ENCODE measurements at places on chromosomes 7 and 10.

GRCh38 chr7:50466815-50467585, 16.9 kb upstream of the FIGNL1 start:
- no peak for DNase-seq

DNA sequence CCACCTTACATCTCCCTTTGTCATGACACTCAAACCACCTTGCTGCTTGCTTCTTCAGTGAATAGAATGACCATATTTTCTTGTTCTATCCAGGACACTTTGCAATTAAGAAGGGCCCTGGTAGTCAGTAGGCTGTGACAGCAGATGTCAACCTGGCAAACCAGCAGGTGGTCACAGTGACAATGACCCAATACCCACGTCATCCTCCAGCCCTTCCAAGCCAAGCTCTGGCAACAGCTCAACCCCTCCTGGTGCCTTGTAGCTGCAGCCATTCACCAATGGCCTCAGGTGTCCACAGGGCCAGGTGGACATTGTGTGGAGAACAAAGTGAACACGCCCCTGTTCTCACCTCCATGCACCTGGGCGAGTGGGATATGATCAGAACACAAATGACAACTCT, 87.6 kb upstream of the MACROH2A2 start:
- DNase-seq = no peak

DNA sequence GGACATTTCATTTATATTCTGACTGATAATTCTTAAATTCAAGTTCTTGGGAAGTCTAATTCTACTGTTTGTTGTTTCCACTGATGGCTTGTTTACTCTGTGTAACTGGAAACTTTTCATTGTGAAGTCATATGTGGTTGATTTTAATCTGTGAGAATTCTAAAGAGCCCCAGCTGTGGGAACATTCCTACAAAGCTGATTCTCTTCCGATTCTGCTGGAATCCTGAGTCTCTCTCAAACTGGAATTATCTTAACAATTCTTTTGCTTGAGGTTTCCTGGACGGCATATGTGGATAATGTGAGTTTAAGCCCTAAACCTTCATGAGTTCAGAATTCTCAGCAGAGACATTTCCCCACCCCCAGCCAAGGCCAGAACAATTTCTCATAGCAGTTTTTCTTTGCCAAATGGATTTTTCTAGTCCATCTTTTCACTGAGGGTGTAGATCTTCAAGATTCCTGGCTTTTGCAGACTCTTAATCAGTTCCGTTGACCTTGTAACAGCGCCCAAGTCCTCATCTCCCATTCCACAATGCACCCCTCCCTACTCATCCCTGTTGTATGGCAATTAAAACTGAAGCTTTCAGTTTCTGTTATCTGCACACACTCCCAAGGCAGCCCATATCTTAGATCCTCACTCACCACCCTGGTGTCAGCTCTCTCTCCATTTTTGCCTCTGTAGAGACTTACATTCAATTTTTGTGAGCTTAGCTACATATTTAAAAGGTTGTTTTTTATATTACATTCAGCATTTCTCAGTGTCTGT, 37.6 kb downstream of the GRM8 start:
- no peak for DNase-seq

DNA sequence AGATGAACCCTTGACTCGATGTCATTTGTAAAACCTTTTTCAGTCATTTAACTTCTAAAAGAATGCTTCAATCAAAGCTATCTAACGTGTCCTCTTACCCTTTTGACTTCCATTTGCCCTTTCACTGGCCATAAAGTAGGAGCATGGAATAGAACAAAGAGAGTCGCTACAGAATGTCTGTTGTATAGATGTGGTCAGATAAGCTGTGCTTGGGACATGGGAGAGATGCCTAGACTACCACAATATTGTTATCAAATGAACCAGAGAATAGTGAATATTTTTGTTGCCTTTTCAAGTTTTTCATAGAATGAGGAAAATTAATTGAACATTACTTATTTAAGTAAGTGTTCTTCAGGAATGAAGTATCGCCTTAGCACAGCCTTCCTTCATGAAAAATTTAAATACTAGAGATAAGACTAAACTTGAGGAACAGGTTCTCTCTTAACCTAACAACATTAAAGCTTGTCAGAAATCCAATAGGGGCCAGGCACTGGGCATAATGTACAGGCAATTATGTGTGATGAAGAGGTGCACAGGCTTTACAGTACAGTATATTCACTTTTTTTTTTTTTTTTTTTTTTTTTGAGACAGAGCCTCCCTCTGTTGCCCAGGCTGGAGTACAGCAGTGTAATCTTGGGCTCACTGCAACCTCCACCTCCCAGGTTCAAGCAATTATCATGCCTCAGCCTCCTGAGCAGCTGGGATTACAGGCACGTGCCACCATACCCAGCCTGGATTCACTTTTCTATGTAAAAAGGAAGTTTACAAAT, 7.5 kb upstream of the KMT2E start:
- no peak for DNase-seq

GRCh38 chr7:55557666-55558188, 14.6 kb downstream of the VOPP1 start:
- DNase-seq = no peak

DNA sequence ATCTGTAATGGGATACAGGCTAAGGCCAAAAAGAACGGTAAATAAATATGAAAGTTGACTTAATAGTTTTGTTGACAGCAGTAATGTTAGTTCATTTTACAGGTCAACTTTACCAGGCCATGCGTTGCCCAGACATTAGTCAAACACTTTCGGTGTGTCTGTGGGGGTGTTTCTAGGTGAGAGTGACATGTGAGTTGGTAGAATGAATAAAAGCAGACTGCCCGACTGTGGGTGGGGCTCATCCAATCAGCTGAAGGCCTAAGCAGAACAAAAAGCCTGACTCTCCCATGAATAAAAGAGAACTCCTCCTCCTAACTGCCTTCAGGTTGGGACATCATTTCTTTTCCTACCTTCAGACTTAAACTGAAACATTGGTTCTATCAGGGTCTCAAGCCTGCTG, 132.3 kb downstream of the MTPAP start:
- no peak for DNase-seq

GRCh38 chr10:107159871-107160270, 4.6 kb downstream of the SORCS1 start:
- no peak for DNase-seq

GRCh38 chr7:29173458-29173857, 21.1 kb upstream of the CHN2 start:
- no peak for DNase-seq

DNA sequence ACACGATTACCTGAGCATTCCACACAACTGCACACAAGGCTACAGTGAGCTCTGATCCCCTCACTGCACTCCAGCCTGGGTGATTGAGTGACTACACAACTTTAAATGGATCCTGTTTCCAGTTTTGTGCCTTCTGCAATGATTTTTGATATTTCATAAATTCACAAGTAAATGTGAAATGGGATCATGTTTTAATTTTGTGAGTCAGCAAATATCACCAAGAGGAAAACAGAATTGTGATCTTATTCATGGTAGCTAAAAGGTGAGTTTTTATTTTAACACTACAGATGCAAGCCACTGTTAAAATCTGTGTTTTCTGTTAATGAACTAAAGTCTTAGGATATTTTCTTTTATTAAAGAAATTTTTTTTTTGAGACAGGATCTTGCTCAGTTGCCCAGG, 11.4 kb downstream of the ICA1 start:
- DNase-seq = no peak

DNA sequence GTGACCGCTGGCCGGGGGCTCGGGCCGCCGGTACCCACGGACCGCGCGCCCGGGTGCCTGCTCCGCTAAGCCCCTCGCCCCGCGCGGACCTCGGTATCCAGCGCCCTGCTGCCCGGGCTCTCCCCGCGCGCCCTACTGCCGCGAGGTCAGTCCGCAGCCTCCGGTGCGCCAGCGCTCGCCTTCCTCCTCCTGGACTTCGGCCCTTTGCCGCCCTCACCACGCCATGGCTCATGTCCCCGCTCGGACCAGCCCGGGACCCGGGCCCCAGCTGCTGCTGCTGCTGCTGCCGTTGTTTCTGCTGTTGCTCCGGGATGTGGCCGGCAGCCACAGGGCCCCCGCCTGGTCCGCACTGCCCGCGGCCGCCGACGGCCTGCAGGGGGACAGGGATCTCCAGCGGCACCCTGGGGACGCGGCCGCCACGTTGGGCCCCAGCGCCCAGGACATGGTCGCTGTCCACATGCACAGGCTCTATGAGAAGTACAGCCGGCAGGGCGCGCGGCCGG, 483 bp downstream of the GDF10 start:
- DNase-seq = no peak

All from CD4-positive, alpha-beta T cell treated with Interferon alpha-2 for 1 hour (primary cell).